IMR-90 (cell line): ENCODE measurements at places on chromosomes 2 and 18. TPM values are rescaled to one million over a fixed set of nuclear protein-coding genes. Genes with fewer than 3 reads are reported as not detected.

SCN7A gene
- 0.90 and 1.7 TPM in 2 replicates for total RNA-seq

SLC9A2 gene
- total RNA-seq = not detected in 2 replicates

ANKRD53 gene
- total RNA-seq = 0.54 and 0.56 TPM in 2 replicates

ALLC gene
- total RNA-seq = not detected in 2 replicates

C2orf15 gene
- total RNA-seq = under 0.01 TPM in 1 of 2 replicates, not detected in the other

KIAA2012 gene
- total RNA-seq = under 0.01 TPM in 2 replicates

GULP1 gene
- total RNA-seq = 40.1 and 54.4 TPM in 2 replicates

KCNJ3 gene
- total RNA-seq = not detected in 2 replicates

CFC1 gene
- not detected in 2 replicates for total RNA-seq

TNS1 gene
- 41.9 and 45.2 TPM in 2 replicates for total RNA-seq

NCL gene
- 289 and 506 TPM in 2 replicates for total RNA-seq

NAPG gene
- 32.8 and 39.2 TPM in 2 replicates for total RNA-seq

RAB12 gene
- total RNA-seq = 14.9 and 35.3 TPM in 2 replicates

KCNIP3 gene
- total RNA-seq = 0.72 and 0.83 TPM in 2 replicates

MEP1B gene
- not detected in 2 replicates for total RNA-seq

ACTG2 gene
- total RNA-seq = 349 and 523 TPM in 2 replicates

DNAH7 gene
- total RNA-seq = 0.28 and 0.36 TPM in 2 replicates

SERPINB11 gene
- total RNA-seq = 0.18 TPM in 1 of 2 replicates, not detected in the other

CCDC74B gene
- total RNA-seq = 3.6 and 3.9 TPM in 2 replicates

CENPA gene
- 7.7 and 10.0 TPM in 2 replicates for total RNA-seq

PARD3B gene
- 15.3 and 15.6 TPM in 2 replicates for total RNA-seq

C1QL2 gene
- total RNA-seq = not detected in 2 replicates

BCL2 gene
- 0.54 and 0.56 TPM in 2 replicates for total RNA-seq
